A549 treated with CORT108297 at 1 μM for 4 hours (cell line): ENCODE measurements at places on chromosomes 1 and 21. TPM values are rescaled to one million over a fixed set of nuclear protein-coding genes. Genes with fewer than 3 reads are reported as not detected.

The ATP1A4 gene
- not detected in 5 replicates for total RNA-seq

The RABGGTB gene
- total RNA-seq, result 68.5 to 97.2 TPM (median 71.6 TPM) in 5 replicates

The COL16A1 gene
- 3.6 to 7.1 TPM (median 5.4 TPM) in 5 replicates for total RNA-seq

The C8A gene
- total RNA-seq, result not detected in 5 replicates

The TRIM63 gene
- 0.08 to 0.17 TPM (median 0.13 TPM) in 5 replicates for total RNA-seq

The BCAR3 gene
- 55.1 to 75.3 TPM (median 65.8 TPM) in 5 replicates for total RNA-seq

The ATF6 gene
- 11.0 to 13.7 TPM (median 12.7 TPM) in 5 replicates for total RNA-seq

The SLC9C2 gene
- not detected in 5 replicates for total RNA-seq
